Stimulated activated CD8-positive, alpha-beta memory T cell treated with anti-CD3 and anti-CD28 coated beads, Interleukin-7, amount 100 ng/mL, for 24 hours (primary cell): ENCODE measurements at places on chromosomes 12 and 14.

DNA sequence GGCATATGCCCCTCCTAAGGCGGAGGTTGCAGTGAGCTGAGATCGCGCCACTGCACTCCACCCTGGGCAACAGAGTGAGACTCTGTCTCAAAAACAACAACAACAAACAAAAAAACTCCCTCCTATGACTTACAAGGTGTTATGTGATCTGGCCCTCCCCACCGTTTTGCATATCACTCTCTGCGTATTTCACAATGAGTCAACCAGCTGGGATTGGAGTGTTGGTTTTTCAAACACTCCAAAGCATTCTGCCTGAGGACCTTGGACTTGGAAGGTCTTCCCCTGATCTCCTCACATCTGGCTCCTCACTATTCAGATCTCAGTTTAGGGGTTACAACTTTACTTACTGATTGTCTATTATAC lies 14.0 kb downstream of the MANSC1 start:
- DNase-seq = no peak

DNA sequence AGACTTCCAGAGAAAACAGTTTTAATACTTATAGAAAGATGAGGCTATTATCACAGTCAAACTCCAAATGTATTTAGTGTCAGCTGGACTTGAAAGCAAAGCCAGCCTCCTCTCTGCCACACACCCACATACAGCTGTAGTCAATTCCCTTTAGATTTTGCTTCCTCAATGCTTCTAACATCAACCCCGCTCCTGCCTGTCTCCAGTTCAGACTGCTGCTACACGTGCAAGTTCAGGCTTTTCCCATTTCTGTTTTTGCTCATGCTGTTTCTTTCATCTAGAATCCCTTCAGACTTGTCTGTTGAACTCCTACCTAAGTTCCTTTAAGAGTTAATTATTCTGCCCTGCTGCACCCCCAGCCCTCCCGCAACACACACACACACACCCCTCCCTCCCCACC lies 380.0 kb downstream of the KCNH5 start:
- DNase-seq = no peak

GRCh38 chr12:95497031-95497430 lies 23.1 kb downstream of the METAP2 start:
- DNase-seq = no peak

DNA sequence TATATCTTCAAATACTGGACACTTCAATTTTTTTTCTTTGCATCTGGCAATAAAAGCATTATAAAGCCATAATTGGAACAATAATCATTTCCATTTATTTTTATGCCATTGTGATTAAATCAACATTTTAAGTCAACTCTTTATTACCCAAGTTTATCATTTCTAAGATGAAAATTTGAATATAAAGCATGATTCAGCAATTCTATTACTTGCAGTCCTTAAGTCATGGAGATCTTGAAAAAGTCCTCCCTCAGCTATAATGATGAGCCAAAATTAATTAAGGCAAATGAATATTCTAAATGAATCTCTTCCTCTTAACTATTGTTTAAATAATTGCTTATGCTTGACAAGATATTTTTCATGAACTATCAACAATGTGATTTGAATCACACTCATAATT lies 65.7 kb downstream of the LIN7A start:
- no peak for DNase-seq

DNA sequence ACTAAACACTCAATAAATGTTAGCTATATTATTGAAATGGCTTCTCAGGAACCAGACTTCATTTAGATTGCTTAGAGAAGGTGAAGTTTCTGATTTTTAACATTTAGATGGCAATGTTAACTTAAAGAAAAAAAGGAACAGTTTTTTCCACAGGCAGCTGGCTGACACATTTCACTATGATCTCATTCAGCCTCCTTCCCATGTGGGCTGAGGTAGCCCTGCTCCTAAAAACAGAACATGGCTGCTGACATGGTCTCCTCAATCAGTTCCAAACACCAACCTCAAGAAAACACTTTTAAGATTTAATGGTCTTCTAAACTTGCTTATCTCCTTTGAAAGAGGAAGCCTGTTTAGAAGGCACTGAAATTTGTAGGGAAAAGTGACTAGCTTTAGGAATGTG lies 23.8 kb downstream of the GNS start:
- no peak for DNase-seq

GRCh38 chr12:31236998-31237637 lies 88.8 kb downstream of the SINHCAF start:
- no peak for DNase-seq

DNA sequence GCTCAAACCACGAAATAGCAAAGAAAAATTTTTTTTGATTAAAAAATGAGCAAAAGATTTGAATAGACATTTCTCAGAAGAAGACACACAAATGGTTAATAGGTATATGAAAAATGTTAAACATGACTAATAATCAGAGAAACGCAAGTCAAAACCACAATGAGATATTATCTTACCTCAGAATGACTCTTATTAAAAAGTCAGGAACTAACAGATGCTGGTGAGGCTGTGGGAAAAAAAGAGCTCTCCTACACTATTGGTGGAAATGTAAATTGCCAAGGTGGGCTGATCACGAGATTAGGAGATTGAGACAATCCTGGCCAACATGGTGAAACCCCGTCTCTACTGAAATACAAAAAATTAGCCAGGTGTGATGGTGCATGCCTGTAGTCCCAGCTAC lies 315.5 kb upstream of the FLRT2 start:
- no peak for DNase-seq

- DNase-seq = no peak
These were observed 251.5 kb downstream of the RMST start for GRCh38 chr12:97714107-97714563.

DNA sequence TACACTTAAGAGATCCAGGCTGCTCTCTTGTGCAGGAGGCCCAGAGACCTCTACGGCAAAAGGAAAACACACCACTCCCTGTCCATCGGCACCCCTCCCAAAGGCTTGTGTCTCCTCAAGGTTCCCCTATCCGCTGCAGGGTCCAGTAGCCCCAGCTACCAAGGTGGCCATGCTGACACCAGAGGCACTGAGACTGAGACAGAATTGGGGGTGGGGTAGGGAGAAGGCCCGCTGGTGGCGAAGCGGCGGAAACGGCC lies 590 bp downstream of the DDIT3 start:
- DNase-seq = no peak

DNA sequence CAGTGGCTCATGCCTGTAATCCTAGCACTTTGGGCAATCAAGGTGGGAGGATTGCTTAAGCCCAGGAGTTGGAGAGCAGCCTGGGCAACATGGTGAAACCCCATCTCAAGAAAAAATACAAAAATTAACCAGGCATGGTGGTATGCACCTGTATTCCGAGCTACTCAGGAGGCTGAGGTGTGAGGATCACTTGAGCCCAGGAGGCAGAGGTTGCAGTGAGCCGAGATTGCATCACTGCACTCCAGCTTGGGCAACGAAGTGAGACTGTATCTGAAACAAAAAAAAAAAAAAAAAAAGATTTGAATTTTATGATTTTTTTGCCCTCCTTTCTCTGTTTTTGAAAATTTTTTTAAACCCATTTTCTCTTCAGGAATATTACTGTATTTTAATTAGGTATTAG lies 17.7 kb downstream of the C12orf75 start:
- DNase-seq = no peak

DNA sequence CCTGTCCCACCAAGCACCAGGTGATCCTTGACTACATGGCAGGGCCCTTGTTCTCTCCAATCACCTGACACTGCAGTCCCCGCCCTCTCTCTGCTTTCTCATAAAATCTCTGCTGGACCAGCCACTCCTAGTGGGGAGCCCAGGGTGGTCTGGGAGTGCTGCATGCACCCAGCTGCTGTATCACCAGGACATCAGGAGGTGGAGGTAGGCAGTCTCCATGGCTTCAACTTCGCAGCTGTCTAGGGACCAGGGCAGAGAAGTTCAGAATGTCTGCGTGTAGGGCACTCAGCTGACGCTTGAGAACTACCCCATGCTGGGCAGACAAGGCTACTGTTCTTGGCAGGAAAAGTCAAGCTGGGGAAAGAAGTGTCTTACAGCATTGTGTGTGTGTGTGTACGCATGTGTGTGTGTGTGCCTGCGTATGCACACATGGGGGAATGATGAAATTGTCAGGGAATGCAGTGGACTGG lies 2.6 kb downstream of the WSCD2 start:
- no peak for DNase-seq

GRCh38 chr12:52285172-52285745 lies 6.1 kb downstream of the KRT81 start:
- DNase-seq = no peak

- no peak for DNase-seq
These were observed 333.0 kb downstream of the CCER1 start for GRCh38 chr12:90621927-90622326.

- no peak for DNase-seq
These were observed 1.0 kb upstream of the CDK17 start for GRCh38 chr12:96401076-96401871.

- DNase-seq = no peak
These were observed 115.4 kb downstream of the PDE3A start for GRCh38 chr12:20483776-20484175.

- DNase-seq = no peak
These were observed 997.9 kb upstream of the FLRT2 start for GRCh38 chr14:84532016-84532415.

DNA sequence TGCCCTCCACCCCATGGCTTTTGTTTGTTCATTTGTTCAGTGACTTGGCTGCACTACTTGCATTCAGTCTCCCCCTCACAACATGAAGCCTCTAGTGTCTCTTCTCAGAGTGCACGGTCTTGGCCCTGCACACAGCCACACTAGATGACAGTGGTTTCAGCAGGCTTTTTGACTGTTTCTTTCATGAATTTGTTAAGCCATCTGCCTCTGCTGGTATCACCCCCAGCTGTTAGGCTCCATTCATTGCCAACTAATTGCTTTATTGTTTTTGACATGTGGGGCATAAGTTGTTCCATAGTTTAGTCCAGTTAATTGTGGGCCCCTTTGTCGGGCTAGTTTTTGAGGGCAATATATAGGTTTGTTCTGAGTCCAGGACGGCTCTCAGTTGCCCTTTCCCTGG lies 18.8 kb downstream of the OS9 start:
- DNase-seq = no peak

DNA sequence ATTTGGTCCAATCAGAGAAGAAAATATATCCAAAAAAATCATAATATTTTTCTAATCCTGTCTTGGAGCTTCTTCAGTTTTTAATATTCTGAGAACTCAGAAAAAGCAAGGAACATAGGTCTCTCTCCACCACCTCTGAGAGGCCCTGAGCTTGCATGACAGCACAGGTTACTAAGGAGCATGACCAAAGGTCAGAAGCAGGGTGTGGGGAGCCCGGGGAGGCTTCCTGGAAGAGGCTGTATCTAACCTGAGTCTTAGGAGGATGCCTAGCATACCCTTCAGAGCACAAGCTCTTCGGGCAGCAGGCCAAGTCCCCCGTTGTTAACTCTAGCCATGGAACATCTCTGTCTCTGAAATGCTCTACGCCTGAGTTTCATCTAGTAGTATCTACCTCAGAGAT lies 15.7 kb upstream of the STON2 start:
- no peak for DNase-seq
